ENCODE measurements at places on chromosomes 2 and 18.

DNA sequence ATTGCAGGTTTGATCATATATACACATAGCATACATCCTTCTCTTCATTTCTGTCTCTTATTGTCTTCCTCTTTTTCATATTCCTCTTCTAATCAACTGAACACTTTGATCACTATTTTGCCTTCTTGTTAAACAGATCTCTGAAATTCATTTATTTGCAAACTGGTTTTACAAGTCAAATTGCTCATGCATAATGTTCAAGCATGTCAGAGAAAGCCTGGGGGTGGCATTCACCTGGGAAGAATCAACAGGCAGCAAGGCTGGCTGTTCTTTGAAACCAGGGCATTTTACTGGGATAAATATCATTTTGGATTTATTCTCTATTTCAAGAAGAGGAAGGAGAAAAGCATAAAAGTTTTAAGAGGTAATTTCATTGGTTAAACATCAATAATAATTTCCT lies 66.9 kb upstream of the LRATD1 start:
- no peak for DNase-seq

DNA sequence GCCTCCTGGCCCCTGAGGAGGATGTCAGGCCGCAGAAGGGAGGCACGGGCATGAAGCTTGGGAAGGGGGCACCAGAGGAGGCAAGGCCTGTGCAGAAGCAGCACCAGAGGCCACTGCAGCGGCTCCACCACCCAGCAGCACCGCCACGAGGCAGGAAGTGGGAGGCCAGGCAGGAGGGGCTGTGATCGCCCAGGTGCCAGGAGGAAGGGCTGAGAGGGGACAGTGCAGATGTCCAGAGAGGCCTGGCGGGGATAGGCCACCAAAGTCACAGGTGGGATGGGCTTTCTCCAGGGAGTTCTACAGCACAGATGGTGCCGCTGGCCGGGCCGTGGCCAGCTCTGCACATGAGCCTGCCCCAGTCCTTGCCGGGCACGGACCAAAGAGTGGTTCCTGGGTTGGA lies 6.0 kb upstream of the ALPI start:
- DNase-seq = peak; percentile 72

GRCh38 chr2:98299211-98299905 lies 46.9 kb upstream of the CNGA3 start:
- no peak for DNase-seq

- DNase-seq = no peak
These were observed 91.5 kb upstream of the SLC8A1 start for GRCh38 chr2:40543381-40543780.

- no peak for DNase-seq
These were observed 26.3 kb upstream of the NPC1 start for GRCh38 chr18:23612434-23613090.

- no peak for DNase-seq
These were observed 45.2 kb upstream of the FAM117B start for GRCh38 chr2:202589582-202589949.

DNA sequence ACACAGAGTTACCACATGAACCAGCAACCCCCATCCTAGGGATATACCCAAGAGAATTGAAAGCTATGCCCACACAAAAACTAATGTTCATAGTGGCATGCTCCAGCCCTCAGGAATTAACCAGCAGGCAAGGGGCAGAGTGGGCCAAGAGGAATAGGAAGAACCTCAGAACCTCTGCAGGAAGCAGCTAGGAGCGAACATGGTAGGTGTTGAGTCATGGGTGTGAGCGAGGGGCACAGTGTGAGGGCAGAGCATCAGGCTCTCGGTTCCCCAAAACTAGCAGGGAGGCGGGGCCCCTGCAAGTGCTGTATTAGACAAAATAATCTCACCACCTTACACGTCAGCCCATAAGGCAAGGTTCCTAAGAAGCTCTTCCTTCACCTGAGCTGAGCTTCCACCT lies 5.6 kb upstream of the RUFY4 start:
- DNase-seq = no peak

GRCh38 chr2:88733155-88733902 lies 41.9 kb downstream of the RPIA start:
- DNase-seq = no peak

DNA sequence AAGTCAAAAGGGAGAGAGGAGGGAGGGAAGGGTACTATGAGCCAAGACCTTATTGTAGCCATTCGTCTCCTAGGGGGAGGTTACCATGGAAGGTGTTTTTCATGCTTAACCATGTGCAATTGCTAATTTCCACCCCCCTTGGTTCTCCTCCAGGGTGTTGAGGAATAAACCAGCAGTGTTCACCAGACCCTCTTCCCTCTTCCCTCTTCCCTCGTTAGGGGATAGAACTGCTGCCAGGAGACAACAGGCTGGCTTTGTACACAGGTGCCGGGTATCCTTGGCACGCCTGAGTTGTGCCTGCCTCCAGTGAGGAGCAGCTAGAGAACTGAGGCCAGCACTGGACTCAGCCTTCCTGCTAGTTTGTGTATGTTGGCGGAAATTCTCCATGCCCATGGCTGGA lies 41.1 kb upstream of the ARL5A start:
- DNase-seq = no peak

DNA sequence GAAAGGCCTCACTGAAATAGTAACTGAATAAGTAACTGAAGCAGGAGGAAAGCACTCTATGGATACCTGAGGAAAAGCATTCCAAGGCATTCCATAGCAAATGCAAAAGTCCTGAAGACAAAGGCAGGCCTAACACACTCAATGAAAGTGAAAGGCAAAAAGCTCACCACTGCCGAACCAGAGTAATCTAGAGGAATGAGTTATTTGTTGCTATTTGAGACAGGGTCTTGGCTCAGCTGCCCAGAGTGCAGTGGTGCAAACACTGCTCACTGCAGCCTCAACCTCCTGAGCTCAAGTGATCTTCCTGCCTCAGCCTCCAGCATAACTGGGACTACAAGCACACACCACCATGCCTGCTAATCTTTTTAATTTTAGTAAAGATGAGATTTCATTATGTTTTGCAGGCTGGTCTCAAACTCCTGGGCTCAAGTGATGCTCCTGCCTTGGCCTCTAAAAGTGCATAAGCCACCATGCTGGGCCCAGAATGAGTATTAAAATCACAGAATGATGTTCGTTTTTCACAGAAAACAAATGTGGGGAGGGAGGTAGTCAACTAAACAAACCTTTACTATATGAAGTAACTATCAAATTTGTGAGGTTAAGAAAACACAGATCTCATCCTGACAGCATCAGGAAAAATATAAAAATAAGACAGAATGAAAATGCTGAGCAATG lies 17.9 kb downstream of the PIAS2 start:
- DNase-seq = no peak

GRCh38 chr2:127275356-127275755 lies 18.6 kb downstream of the ERCC3 start:
- no peak for DNase-seq

DNA sequence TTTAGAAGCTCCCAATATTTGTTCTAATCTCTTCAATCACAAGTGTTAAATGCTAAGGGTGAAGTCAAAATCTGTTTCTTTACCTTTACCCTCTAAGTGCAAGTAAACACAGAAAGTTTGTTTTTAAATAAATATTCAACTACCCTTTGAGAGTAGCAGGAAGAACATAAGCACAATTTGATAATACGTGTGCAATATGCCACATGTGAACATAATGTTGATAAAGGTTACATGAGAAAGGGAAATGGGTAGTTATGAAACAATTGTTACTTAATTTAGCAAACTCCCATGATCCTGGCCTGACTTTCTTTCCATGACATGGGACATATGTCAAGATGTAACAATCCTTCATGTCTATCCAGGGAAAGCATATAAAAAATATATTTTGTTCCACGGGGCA lies 7.1 kb downstream of the SPRED2 start:
- no peak for DNase-seq

DNA sequence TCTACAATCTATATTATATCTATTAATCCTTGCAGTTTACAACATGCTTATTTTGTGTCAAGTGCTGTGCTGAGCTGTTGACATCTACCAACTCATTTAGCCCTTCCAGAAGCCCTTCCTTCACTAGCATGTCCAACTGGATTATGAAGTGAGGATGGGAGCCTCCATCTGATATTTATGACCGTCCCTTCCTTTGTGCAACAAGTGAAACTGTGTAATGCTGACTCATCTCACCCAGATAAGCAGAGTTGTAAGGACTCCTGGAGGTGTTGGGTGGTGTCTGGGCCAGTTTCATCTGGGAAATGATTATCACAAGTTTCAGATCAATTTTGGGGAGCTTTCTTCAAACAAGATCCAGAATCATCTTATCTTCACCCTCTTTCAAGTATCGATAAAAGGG lies 156.6 kb upstream of the ETAA1 start:
- DNase-seq = no peak

DNA sequence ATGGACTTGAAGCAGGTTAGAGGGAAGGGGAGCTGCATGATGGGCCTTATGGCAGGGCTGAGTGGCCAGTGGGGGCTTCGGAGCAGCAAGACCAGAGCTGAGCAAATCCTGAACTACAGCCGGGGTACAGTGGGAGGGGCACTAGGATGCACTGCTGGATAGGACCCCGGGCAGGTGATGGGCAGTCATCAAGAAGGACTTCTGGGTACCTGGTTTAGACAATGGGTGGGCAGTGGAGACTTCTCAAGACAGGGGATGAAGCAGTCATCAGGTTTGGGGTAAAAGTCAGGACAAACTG lies 507.4 kb upstream of the MYT1L start:
- no peak for DNase-seq

DNA sequence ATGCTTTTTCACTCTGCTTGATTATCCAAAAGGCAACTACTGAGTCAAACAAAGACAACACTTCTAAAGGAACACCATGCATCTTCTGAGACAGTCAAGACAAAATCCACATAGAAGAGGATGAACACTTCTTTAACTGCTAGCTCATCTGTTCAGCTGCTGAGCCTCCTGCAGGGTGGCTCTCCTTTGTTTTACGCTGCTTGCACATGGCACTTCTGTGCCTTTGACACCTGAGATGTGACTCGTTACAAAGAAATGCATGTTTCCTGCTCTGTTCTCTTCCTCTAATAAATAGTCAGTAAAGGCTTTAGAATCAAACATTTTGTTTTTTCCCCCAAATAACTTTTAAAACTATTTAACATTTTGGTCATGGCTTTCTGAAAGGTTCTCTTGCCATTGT lies 1129.4 kb downstream of the TDRD15 start:
- DNase-seq = no peak

GRCh38 chr18:67211646-67212045 lies 304.9 kb downstream of the DSEL start:
- DNase-seq = no peak

- no peak for DNase-seq
These were observed 136.7 kb upstream of the CAVIN2 start for GRCh38 chr2:191983591-191983990.

All from posterior vena cava (tissue), 2 donors.